ENCODE measurements at places on chromosomes 16 and 17.

- no peak for DNase-seq
Observed at GRCh38 chr16:66434619-66435430, 7.7 kb downstream of the BEAN1 start.

DNA sequence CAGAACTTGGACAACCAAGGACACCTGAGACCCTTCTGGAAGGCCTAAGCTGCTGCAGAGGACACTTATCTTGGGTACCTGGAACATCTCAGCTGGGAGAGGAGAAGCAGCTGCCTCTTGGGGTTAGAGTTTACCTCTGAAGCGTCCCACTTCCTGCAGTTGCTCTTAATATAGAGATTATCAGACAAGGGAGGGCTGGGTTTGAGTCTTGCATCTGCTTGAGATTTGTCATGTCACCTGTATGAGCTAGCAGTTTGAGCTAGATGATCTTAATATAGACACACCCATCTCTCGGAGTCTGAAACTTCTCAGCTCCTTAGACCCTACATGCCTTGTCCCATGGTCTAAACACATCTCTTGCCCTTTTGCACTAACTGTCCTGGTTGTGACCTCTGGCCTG is 93.1 kb upstream of the CCL1 start:
- DNase-seq, result no peak

GRCh38 chr16:23398987-23399805 is 53.8 kb downstream of the COG7 start:
- DNase-seq, result no peak

DNA sequence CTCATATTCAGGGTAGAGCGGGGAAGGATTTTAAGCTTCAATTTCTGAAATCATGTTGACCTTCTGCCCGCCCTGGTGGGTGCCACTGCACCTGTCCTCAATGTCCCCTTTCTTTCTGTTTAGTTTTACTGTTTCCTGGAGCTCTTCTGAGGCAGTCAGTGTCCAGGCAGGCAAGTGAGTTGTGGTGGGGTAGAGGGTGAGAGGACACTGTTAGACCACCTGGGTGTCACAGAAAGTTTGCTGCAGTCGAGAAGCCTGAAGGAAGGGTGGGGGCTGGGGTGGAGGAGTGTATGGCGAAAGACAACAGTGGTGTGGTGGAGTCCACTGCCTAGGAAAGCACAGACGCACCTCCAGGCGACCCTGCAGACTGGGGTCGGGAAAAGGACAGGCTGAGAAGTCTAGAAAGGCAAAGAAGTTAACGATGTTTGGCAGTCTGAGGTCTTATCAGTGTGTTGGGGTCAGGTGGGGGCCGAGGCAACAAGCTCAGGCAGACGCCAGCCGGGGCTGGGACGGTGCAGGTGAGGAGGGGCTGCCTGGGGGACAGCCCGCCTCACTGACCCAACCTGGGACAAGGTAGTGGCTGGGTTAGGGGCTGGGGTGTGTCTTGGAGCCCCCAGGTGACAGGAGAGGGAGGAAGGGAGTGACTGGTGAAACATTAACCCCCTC is 23.3 kb upstream of the HOXB13 start:
- DNase-seq, result no peak

GRCh38 chr17:41935641-41936040 is 5.2 kb downstream of the ODAD4 start:
- no peak for DNase-seq

DNA sequence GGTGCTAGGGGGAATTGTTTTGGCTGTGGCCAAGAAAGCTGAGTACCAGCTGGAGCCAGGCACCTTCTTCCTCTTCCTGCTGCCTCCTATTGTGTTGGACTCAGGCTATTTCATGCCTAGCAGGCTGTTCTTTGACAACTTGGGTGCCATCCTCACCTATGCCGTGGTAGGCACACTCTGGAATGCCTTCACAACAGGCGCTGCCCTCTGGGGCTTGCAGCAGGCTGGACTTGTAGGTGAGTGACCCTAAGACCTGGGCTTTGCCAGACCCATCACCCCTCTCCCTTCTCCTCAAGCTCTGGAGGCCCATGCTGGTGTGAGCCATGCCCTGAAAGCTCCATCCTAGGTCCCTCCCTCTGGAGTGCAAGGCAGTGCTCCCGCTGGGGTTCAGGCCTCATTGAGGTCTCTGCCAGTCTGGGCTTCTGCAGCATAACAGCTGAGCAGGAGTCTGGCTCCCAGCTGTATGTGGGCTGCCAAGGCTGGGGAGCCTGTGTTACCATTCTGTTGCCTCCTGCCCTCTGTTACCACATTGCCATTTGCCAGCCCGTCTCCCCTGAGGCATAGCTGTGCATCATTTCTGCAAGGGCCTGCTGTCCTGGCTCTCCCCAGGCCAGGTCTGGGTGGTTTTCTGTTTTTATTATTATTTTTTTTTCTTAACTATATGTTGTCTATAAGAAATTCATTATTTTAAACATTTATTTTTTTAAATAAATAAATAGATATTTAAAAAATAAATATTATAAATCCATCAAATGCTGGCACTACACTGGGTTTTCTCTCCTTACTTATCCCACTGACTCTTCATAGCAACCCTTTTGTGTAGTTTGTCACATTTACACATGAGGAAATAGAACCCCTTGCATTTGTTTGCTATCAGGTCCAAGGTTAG is 4.1 kb downstream of the SLC9A5 start:
- no peak for DNase-seq

GRCh38 chr17:48047113-48047740 is 932 bp upstream of the NFE2L1 start:
- DNase-seq, result no peak

GRCh38 chr16:28067604-28068379 is 4.3 kb upstream of the GSG1L start:
- no peak for DNase-seq

GRCh38 chr16:67151431-67152097 is 766 bp upstream of the B3GNT9 start:
- no peak for DNase-seq

GRCh38 chr16:64887651-64888050 is 234.2 kb downstream of the CDH11 start:
- no peak for DNase-seq

GRCh38 chr17:29042679-29043538 is at the start of gene PIPOX:
PIPOX (plus strand) TSS chr17:29043141; CDS start chr17:29043226, 85 bp downstream.
- DNase-seq, result no peak

DNA sequence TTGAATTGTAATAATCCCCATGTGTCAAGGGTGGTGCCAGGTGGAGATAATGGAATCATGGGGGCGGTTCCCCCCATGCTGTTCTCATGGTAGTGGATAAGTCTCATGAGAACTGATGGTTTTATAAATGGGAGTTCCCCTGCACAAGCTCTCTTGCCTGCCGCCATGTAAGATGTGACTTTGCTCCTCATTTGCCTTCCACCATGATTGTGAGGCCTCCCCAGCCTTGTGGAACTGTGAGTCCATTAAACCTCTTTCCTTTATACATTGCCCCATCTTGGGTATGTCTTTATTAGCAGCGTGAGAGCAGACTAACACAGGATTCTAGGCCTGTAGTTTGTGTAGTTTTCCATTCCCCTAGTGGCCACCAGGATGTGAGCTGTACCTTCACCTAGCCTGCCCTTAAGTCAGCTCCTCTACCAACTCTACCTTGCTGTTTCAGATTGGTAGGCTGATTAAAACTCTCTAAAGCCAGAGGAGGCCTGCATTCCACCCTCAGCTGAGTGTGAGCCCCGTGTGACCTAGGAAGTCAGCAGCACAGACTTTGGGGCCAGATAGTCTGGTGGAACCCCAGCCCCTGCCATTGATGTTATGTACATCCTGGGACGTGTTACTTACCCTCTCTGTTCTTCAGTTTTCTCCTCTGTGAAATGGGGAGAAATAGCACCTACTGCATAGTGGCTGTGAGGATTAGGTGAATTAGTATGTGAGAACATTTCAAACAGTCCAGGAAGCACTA is 252.4 kb upstream of the CACNG5 start:
- no peak for DNase-seq

DNA sequence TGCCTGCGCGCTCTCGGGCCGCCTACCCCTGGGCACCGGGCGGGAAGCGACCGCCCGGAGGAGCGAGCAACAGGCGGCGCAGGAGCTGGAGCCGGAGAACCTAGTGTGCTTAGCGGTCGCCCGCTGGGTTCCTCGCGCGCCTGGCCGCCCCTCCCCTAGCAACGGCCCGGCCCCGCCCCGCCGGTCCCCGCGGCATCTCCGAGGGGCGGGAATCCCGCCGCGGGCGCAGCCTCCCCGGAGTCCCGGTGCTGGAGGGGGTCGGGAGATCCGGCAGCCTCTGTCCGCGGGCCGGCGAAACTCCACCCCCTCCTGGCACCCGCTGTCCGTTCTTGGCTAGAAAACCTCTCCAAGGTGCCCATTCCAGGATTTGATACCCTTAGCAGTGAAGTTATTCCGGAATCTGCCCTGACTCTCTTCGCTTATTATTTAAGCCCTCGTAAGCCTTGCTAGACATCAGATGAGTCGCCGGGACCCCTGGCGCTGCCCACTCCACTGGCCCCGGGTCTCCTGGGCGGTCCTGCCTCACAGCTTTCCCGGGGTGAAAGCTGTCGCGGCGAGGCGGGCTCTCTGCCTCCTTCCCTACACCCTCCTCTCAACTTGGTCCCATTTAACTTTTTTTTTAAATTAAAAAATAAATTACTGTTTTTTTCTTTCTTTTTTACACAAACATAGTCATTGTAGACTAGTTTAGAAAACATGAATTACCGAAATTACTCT is at the start of gene RPRML:
Gene RPRML (minus strand): TSS at position 107 of the 717 bp plus-strand sequence. CDS start 246 bp downstream, outside the sequence.
- DNase-seq, result no peak

- DNase-seq, result no peak
Observed at GRCh38 chr16:2595393-2596205, 57.8 kb downstream of the PDPK1 start.

GRCh38 chr17:63447471-63448009 is 1.4 kb upstream of the CYB561 start:
- no peak for DNase-seq

- DNase-seq, result peak; percentile 79
Observed at GRCh38 chr17:4908711-4909496, 6.0 kb upstream of the CHRNE start.

GRCh38 chr17:66727634-66728570 is 107.0 kb upstream of the CACNG5 start:
- DNase-seq, result peak; percentile 73

DNA sequence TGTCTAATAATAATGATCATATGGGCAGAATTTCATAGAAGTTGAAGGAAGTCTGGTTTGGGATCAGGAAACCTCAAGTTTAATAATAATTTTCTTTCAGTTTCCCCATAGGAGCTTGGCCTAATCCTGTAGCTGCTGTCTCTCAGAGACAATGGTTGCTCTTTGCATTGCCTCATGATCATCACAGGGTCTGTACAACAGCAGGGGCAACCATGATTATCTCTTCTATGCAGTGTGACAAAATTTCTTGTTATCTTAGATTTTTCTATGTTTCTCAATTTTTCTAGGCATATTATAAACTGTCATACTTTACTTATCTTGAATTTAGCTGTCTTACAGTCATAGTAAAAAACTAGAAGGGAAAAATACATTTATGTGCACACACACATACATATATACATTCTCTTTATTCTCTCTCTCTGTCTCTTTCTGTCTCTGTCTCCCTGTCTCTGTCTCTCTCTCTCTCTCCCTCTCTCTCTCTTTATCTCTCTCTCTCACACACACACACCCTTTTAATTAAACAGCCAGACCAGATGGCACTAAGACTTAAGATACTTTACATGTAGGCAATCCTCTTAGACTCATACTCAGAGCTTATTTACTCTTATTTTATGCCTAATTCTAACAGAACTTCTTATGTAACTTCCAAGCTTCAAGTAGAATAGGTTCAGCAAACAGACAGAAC is 30.5 kb downstream of the SMIM36 start:
- DNase-seq, result no peak

DNA sequence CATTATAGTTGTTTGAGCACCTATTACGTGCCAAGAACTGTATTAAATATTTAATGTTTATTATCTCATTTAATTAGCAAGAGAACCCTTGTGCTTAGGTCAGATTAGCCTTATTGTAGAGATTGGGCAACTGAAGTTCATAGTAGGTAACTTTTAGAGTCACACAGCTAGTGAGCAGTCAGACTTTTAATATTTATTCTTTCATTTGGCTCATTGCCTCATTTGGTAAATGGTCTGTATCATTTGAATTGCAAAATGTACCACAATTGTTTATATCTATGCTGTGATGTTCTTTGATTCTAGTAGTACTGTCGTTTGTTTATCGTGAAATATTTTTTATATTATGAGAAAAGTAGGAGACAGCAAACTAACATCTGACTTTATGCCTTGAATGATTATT is 7.6 kb downstream of the CLTC start:
- no peak for DNase-seq

GRCh38 chr16:73092236-73092781 is 44.4 kb upstream of the ZFHX3 start:
- no peak for DNase-seq

- DNase-seq, result no peak
Observed at GRCh38 chr16:58933186-58933585, 199.1 kb upstream of the GOT2 start.

DNA sequence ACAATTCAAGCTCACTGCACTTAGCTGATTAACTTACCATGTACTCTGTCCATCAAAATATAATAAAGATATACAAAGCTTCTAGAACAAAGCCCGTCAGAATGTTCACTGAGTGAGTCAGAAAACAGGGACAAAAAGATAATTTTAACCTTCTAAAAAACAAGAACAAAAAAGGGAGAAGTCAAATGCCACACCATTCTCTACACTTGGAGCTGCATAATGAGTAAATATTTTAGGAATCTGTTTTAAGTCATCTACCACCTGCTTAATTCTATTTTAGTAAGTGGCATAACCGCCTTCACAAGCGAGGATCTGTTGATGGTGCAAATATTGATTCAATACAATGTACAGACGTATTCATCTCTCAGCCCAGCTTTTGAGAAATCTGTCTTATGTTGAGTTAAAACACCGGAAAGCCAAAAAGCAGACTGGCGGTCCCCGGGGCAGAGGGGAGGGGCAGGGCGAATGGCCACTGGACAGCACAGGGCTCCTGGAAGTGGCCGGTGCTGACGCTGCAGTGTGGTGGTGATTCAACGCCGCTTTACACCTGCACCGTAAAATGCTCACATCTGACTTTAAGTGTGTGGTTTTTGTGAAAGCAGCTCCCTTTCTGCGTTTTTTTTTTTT is 20.1 kb downstream of the RAB40B start:
- DNase-seq, result no peak

GRCh38 chr16:85610059-85610445 is 3.1 kb upstream of the GSE1 start:
- DNase-seq, result no peak

DNA sequence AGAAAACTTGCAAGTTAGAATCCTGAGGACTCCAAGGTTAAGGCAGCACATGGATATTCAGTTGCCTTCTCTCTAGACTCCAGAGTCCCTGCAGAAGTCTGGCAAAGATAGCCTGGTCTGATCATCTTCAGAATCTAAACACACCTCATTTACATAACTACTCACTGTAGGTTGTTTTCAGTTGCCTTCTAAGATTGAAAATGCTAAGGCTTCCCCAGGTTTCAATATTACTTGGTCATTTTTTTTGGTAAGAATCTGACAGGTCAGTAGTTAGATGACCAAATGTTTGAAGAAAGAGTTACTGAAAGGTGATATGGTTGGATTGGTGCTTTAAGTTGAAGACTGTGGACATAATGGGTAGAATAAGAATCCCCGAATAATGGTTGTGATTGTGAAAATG is 205.4 kb upstream of the KCNJ16 start:
- no peak for DNase-seq

GRCh38 chr16:81808933-81809480 is 29.9 kb downstream of the PLCG2 start:
- no peak for DNase-seq

- peak; percentile 59 for DNase-seq
Observed at GRCh38 chr16:14427371-14427948, 202.6 kb downstream of the PARN start.

GRCh38 chr17:63945784-63946439 is 13.8 kb upstream of the CD79B start:
- DNase-seq, result no peak
